ENCODE measurements at places on chromosomes 16 and 17. TPM values are rescaled to one million over a fixed set of nuclear protein-coding genes. Genes with fewer than 3 reads are reported as not detected.

Gene PABPN1L
- total RNA-seq = not detected

Gene CD79B
- total RNA-seq = not detected

Gene ASIC2
- not detected for total RNA-seq

Gene GAS2L2
- total RNA-seq = not detected

Gene SYNGR3
- 0.74 TPM for total RNA-seq

Gene PIRT
- not detected for total RNA-seq

Gene CPNE7
- total RNA-seq = 41.7 TPM

Gene KRT33A
- total RNA-seq = not detected

Gene WFIKKN1
- 0.47 TPM for total RNA-seq

Gene ZC3H7A
- 56.0 TPM for total RNA-seq

Gene RCVRN
- not detected for total RNA-seq

Gene NLRC3
- 0.12 TPM for total RNA-seq

Gene ZNF19
- total RNA-seq = 1.7 TPM

Gene STX1B
- 4.0 TPM for total RNA-seq

Gene ROGDI
- 35.6 TPM for total RNA-seq

Gene SLC16A6
- total RNA-seq = 0.15 TPM

Gene VMO1
- total RNA-seq = 0.82 TPM

Gene ABCC12
- not detected for total RNA-seq

Gene ABCA10
- 0.92 TPM for total RNA-seq

Gene ADAD2
- not detected for total RNA-seq

Gene GRAPL
- total RNA-seq = not detected

Gene DLX4
- not detected for total RNA-seq

Gene HBM
- total RNA-seq = not detected

Gene TBC1D26
- 0.28 TPM for total RNA-seq

Gene TEFM
- total RNA-seq = 10.8 TPM

Gene RNF213
- total RNA-seq = 72.5 TPM

Gene SLFN11
- total RNA-seq = 15.2 TPM

Gene CTRB1
- total RNA-seq = not detected

Gene ABHD15
- 11.7 TPM for total RNA-seq
